ENCODE measurements at places on chromosomes 5 and 9.

- no peak overlapping the region for H3K4me3 ChIP-seq
- peaks cover 3% of the 10 kb centered on the region for H3K36me3 ChIP-seq
- peaks cover 57% of the 10 kb centered on the region for H3K4me1 ChIP-seq
- H3K27ac ChIP-seq = peak overlapping the region; percentile 41
- no peak for DNase-seq
These were observed 214.4 kb upstream of the ACTBL2 start for GRCh38 chr5:57696825-57697570.

DNA sequence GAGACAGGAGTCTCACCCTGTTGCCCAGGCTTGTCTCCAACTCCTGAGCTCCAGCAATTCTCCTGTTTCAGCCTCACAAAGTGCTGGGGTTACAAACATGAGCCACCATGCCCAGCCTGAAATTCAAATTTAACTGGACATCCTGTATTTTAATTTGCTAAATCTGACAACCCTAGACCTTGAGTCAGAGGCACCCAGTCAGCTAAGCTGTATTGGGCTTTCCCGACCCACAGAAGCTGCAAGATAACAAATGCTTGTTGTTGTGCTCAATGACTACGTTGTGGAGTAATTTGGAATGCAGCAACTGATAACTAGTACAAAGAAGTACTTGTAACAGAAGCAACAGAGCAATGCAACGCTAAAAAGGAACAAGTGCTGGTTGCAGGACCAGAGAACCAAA lies 533.1 kb downstream of the NTRK2 start:
- no peak overlapping the region for H3K27ac ChIP-seq
- H3K36me3 ChIP-seq = no peaks in the 10 kb centered on the region
- DNase-seq = no peak
- no peaks in the 10 kb centered on the region for H3K27me3 ChIP-seq

DNA sequence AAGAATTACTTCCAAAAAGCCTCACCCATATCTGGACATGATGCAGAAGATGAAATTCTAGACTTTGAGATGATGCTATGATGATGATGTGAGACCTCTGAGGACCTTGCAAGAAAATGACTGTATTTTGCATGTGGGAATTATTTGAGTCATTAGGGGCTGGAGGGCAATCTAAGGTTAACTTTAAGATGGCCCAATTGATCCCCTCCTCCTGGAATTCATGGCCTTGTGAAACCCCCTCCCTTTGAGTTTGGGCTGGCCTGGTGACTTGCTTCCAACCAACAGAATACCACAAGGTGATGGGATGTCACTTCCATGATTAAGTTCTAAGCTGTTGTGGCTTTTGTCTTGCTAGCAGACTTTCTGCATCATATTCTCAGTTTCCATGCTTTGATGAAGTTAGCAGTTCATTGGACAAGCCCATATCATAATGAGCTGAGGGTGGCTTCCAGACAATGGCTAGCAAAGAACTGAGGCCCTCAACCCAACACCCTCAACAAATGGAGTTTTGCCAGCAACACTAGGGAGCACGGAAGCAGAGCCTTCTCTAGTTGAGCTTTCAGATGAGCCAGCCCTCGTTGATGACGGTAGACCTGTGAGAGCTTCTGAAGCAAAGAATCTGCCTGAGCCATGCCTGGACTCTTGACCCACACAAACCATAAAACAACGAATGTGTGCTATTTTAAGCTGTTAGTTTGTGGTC lies 7.4 kb upstream of the AMACR start:
- H3K4me3 ChIP-seq = no peak overlapping the region
- no peak overlapping the region for H3K27ac ChIP-seq
- H3K4me1 ChIP-seq = peaks cover 4% of the 10 kb centered on the region
- no peak for DNase-seq

- no peak for DNase-seq
- no peak overlapping the region for H3K4me3 ChIP-seq
- no peaks in the 10 kb centered on the region for H3K36me3 ChIP-seq
- H3K27ac ChIP-seq = no peak overlapping the region
These were observed 148.2 kb downstream of the GIN1 start for GRCh38 chr5:102971676-102972293.

DNA sequence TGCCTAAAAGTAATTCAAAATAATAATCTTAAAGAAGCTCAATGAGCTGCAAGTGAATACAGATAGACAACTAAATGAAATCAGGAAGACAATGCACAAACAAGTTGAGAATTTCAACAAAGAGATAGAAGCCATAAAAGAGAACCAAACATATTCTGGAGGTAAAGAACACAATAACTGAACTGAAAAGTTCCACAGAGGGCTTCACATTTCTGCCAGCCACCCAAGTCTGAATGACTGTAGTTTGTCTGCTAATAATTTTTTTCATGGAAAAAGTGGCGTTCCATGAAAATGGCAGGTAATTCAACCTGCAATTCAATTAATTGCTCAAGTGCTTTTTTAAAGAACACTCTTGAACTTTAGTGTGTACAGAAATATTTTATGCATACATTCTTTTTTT lies 251.3 kb downstream of the KDM4C start:
- H3K27me3 ChIP-seq = no peaks in the 10 kb centered on the region
- no peak overlapping the region for H3K27ac ChIP-seq
- H3K36me3 ChIP-seq = peaks cover 15% of the 10 kb centered on the region
- H3K4me1 ChIP-seq = no peaks in the 10 kb centered on the region

DNA sequence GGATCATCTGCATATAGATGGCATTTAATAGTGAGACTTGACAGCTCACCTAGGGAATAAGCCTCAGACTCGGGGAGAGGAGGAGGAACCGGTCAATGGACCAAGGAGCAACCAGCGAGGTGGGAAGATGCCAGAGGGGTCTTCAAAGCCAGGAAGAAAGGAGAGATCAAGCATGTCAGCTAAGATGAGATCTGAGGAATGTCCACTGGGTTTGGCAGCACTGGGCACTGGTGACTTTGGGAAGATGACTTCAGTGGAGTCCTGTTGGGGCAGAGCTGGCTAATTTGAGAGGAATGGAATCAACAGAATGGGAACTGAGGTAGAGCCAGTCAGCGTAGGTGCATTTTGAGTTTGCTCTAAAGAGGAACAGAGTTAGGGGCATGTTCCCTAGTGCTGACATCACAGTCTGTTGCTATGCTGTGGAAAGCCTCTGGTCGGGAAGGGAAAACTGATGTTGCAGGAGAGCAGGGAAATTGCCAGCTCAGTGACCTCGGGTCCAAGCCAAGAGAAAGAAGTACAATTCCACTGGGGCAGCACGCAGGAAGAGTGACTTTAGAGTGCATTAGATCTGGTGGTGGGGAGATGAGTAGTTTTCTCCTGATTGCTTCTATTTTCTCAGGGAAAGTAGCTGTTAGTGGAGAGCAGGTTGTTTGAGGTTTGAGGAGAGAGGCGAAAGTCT lies 56.9 kb downstream of the ZNF618 start:
- H3K4me3 ChIP-seq = no peak overlapping the region
- H3K27me3 ChIP-seq = no peaks in the 10 kb centered on the region
- no peak overlapping the region for H3K27ac ChIP-seq
- peaks cover 11% of the 10 kb centered on the region for H3K4me1 ChIP-seq
- DNase-seq = no peak

GRCh38 chr9:113409481-113409880 lies 994 bp downstream of the POLE3 start:
- H3K4me3 ChIP-seq = peak overlapping the region; percentile 99
- H3K27me3 ChIP-seq = no peaks in the 10 kb centered on the region
- peaks cover 38% of the 10 kb centered on the region for H3K4me1 ChIP-seq
- H3K36me3 ChIP-seq = peaks cover 11% of the 10 kb centered on the region

DNA sequence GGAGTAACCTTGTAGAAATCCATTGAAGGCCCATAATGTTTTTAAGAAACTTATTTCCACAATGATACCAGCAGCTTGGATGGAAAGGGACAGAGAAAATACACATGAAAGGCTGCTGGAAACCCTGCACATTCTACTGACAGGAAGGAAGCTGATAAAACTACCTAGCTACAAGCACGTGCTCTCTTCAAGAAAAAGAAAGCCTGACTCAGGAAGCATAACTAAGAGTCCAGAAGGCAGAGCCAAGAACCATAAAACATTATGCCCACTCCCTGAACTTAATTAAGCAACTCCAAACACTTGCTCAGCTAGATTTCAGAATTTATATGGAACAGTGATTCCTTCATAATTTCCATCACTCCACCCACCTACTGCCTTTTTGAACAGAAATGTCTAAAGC lies 430.8 kb downstream of the SEMA5A start:
- no peaks in the 10 kb centered on the region for H3K27me3 ChIP-seq
- no peak overlapping the region for H3K4me3 ChIP-seq
- peak overlapping the region; percentile 15 for H3K27ac ChIP-seq
- no peak for DNase-seq
- H3K36me3 ChIP-seq = peaks cover 37% of the 10 kb centered on the region
- H3K4me1 ChIP-seq = peaks cover 12% of the 10 kb centered on the region

Data from neural crest cell (in vitro differentiated cells).